Right lung (tissue), 10 donors: ENCODE measurements at places on chromosomes 7 and 10.

DNA sequence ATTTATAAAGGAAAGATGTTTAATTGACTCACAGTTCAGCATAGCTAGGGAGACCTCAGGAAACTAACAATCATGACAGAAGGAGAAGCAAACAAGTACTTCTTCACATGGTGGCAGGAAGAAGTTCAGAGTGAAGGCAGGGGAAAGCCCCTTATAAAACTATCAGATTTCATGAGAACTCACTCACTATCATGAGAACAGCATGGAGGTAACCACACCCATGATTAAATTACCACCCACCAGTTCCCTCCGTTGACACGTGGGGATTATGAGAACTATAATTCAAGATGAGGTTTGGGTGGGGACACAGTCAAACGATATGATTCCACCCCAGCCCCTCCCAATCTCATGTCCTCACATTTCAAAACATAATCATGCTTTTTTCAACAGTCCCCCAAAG is 124.2 kb upstream of the PCGF5 start:
- no peak for DNase-seq

- DNase-seq: no peak
These were observed 506 bp downstream of the CTTNBP2 start for GRCh38 chr7:117872561-117873309.

- no peak for DNase-seq
These were observed 13.4 kb downstream of the SERPINE1 start for GRCh38 chr7:101140339-101140699.

DNA sequence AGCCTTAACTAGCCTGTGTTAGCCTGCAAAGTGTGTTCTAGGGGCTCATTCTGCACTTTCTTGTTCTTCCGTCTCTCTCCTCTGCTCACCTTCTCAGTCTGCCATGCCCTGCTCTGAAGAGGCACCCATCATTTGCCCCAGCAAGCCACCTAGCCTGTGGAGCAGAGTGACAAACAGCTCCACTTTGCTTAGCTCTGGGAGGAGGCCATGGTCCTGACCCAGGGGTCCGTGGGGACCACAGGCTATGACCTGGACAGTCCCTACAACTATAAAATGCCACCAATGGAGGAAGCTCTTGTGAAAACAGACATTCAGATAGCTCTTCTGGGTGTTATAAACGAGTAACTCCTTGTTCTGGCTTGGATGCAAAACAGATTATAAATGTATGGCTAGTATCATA is 1029.6 kb downstream of the CNTNAP2 start:
- DNase-seq: no peak

DNA sequence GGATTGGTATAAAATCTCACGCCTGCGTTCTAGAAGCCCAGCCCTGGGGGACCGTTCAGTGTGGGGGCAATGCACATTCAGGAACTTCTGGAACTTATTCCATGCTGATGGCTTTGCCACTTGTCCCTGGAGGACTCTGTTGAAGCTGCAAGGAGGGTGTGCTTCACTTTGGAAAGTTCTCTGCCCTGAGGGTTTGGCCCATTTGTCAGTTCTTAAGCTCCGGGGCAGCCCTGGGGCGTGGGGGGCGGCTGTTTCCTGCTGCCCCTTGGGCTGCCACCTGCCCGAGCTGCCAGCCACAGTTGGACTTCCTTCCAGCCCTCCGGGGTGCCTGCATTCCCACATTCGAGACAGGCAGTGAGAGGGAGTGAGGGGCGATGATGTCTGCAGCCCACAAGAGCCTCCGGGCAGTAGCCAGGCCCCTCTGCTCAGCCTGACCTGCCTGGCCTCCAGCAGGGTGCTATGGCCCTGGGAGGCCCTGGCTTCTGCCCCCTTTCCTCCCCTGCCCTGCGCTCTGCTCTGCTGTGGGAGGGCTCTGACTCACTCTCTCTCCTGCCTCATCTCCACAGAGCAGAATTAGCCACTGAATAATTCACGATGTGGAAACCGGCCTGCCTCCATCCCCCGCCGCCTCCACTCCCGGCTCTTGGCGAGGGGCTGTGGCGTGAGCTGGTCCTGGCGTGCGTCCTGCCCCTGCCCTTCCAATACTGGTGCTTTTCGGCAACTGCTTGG is 1.9 kb downstream of the TTYH3 start:
- DNase-seq: no peak

DNA sequence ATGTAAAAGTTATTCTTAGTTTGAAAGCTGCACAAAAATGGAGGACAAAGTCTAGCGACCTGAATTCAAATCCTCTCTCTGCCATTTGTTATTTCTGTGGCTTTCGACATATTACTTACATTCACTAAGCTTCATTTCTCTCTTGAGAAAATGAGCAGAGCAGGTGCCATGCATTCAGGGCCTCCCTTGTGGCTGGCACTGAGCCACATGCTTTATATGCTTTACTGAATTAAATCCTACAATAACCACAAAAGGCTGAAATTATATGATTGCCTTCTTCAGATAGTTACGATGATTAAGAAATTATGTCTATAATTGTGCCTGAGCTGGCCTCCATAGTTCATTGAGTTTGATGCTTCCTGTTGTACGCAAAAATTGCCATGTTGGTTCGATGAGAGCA is 98.7 kb downstream of the NPSR1 start:
- no peak for DNase-seq

GRCh38 chr7:108421720-108422331 is 34.4 kb downstream of the NRCAM start:
- no peak for DNase-seq

GRCh38 chr7:75878312-75878768 is 494 bp upstream of the RHBDD2 start:
- no peak for DNase-seq

DNA sequence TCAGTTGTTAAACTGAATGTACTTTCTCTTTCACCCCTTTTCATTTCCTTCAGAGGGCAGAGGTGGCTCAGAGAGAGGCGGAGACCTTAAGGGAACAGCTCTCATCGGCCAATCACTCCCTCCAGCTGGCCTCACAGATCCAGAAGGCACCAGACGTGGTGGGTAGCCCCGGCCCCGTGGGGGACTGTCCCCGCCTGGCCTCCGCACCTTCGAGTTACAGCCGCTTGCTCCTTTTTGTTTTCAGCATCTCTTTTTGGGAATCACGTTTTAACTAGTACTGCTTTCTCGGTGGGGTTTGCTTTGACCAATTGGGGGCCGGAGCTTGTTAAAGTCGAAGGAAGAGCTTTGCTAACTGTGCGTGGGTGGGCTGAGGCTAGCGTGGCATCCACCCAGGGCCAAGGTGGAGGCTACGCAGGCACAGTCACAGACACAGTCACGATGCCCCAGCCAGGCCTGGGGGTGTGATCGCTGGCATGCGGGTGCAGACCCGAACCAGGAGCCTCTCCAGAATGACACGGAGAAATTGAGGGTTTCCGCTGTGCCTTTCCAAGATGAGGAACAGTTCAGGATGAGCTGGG is 116.2 kb upstream of the SH2B2 start:
- DNase-seq: no peak

DNA sequence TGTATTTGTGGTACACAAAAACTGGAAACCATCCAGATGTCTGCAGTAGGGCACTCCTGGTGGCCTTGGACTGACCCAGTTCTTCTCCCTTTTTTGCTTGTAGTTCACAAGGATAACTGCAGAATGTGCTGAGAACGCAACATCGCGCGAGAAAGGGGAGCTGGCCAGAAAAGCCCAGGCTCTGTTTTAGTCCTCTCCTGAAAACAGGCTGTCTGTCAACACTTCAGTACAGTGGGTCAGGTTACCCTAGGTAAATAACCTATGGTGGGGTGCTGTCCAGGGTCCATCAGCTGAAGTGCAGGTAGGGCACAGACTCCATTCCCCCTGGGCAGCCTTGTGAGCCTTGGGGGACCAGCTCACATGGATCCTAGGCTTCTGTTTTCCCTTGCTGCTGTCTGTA is 495.8 kb downstream of the MDFIC start:
- DNase-seq: no peak

- DNase-seq: no peak
These were observed 218.5 kb upstream of the KLF6 start for GRCh38 chr10:4003348-4003973.

GRCh38 chr7:138750901-138751464 is 46.8 kb upstream of the TMEM213 start:
- no peak for DNase-seq

- no peak for DNase-seq
These were observed 264.0 kb downstream of the INHBA start for GRCh38 chr7:41438705-41439514.

DNA sequence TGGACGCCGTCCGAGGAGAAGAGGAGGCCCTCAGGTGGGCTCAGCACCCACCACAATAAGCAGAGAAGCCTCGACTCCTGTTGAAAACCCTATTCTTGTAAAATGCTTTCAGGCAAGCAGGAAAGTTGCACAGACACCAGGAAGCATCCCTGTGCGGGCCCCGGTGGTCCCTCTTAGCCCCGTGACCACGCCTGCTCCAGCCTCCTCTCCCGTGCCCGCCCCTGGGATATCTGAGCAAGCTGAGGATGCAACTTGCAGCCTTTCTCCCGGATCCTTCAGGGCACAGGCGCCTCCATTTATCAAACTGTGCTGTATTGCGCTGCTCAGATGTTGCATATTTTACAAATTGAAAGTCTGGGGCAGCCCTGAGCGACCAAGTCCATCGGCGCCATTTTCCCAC is 72.7 kb downstream of the CFAP46 start:
- DNase-seq: no peak

DNA sequence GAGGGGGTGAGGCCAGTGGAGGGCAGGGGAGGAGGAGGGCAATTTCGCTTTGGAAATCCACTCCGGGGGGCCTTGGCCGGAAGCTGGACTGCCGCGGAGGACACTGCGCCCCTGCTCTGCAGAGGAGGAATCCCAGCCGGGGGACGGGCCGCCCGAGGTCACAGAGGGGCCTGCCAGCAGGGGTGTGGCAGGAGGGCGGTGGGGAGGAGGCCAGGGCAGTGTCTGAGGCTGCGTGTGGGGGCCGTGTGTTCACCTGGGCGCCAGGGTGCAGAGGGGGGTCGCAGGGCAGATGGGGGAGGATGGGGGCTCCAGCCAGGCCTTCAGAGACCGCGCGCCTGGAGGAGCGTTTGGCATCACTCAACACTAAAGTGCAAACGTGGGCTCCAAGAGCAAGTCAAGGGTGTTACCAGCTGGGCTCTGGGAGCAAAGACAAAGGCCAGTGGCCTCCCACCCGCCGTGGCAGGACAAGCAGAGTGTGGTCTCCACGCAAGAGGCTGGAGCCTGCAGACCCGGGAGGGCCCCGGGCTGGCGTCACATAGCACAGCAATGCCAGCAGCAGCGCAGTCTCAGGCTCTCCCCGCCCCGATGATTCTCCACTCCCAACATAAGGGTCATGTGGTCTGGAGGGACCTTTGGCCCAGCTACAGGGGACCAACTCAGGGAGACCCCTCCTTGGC is 45.3 kb upstream of the DNAJB6 start:
- DNase-seq: no peak

GRCh38 chr10:9297580-9297979 is 1243.1 kb downstream of the GATA3 start:
- no peak for DNase-seq

- no peak for DNase-seq
These were observed 53.3 kb downstream of the TPST1 start for GRCh38 chr7:66258409-66258808.

GRCh38 chr10:62692085-62692484 is 112.4 kb upstream of the ADO start:
- no peak for DNase-seq

DNA sequence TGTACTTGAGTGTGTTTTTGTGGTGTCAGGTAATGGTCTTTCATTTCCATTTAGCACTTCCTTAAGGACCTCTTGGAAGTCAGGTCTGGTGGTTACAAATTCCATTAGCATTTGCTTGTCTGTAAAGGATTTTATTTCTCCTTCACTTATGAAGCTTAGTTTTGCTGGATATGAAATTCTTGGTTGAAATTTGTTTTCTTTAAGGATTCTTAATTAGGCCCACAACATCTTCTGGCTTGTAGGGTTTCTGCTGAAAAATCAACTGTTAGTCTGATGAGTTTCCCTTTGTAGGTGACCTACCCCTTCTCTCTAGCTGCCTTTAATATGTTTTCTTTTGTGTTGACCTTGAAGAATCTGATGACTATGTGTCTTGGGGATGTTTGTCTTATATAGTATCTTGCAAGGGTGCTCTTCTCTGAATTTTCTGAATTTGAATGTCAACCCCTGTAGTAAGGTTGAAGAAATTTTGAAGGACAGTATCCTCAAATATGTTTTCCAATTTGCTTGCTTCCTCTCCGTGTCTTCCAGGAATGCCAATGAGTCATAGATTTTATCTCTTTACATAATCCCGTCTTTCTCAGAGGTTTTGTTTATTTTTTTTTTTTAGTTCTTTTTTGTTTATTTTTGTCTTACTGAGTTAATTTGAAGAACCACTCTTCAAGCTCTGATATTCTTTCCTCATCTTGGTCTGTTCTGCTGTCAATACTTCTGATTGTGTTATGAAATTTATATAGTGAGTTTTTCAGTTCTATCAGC is 70.2 kb downstream of the SLC39A12 start:
- no peak for DNase-seq

DNA sequence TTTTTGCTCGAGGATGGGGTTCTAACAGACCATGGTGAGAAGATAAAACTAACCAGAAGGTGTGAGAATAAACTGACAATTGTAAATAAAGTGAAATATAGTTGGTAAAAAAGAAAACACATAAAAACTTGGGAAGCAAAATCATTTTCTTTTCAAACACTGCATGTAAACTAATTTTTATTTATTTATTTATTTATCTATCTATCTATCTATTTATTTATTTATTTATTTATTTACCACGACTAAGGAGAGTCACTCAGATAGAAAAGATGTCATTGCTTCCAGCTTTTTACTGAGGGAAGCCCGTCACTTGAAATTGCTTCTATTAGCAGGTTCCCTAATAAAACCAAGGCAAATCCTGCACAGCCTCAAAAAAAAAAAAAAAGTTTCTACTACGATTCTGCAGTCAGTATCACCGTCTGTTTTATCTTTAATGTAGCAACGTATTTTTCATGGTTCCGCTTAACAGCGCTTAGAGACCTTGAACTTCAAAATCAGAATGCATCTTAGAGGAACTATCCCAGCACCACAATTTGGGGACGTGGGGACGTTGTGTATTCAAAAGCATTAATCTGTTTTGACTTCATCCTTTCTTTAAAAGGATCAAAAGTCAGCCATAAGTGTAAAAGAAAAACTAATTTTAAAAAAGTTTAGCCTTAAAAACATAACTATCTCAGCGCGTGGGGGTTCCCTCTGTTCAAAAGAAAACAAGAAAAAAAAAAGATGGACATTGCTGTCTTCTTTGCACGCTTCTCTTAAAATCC is 33.3 kb upstream of the EBLN1 start:
- DNase-seq: peak; percentile 47

DNA sequence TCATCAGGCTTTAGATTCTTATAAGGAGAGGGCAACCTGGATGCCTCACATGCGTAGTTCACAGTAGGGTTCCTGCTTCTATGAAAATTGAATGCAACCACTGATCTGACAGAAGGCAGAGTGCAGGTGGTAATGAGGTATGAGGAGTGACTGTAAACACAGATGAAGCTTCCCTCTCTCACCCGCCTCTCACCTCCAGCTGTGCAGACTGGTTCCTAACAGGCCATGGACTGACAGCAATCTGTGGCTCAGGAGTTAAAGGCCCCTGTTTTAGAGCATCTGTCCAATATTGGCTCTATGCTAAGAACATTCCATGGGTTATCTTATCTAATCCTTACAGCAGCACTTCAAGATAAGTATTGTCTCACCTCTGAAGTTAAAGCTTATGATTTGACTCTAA is 213.5 kb upstream of the NRP1 start:
- DNase-seq: no peak
